D341Med (cell line): ENCODE measurements at places on chromosomes 13 and 19.
A peak's percentile ranks its signal among the peaks of the same experiment; 100 is the strongest.

DNA sequence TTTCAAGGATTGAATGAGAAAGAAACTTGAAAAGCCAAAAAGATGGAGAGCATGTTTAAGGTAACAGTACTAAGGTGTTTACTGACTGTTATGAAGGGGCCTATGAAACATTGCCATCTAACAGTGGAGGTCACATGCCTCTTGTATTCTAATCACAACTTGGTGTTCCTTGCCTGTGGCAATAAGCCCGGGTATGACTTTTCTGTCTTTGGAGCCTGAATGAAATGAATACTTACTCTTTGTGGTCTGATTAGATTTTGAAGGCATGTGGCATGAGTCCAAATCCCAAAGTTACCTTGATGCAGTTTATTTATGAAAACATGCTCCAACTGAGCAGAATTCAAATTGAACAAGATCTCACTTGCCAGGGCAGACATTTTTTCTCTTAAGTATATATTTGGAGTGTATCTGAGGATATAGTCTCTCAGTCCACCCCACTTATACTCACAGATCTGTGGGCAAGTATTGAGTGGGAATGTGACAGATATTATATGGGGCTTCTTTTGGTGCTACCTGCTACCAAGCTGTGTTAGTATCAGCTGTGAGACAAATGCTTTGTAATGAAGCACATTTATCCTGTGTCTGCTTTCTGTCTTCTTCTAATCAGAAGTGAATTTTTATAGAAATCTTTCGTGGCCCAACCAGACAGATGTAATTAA is 67.5 kb downstream of the B3GLCT start:
- no peak for DNase-seq

- no peak for DNase-seq
Measured at GRCh38 chr13:45691251-45691650, 10.9 kb upstream of the CBY2 start.

- DNase-seq: no peak
Measured at GRCh38 chr13:99842405-99842804, 129.2 kb downstream of the ZIC5 start.

- DNase-seq: no peak
Measured at GRCh38 chr13:101258071-101258470, 158.2 kb downstream of the NALCN start.

GRCh38 chr13:106443607-106444322 is 91.7 kb downstream of the EFNB2 start:
- no peak for DNase-seq

- DNase-seq: no peak
Measured at GRCh38 chr13:96837809-96838208, 156.5 kb downstream of the OXGR1 start.

GRCh38 chr13:30808600-30808999 is 73.3 kb downstream of the ALOX5AP start:
- no peak for DNase-seq

- no peak for DNase-seq
Measured at GRCh38 chr13:111317042-111317550, 3.3 kb upstream of the TEX29 start.

DNA sequence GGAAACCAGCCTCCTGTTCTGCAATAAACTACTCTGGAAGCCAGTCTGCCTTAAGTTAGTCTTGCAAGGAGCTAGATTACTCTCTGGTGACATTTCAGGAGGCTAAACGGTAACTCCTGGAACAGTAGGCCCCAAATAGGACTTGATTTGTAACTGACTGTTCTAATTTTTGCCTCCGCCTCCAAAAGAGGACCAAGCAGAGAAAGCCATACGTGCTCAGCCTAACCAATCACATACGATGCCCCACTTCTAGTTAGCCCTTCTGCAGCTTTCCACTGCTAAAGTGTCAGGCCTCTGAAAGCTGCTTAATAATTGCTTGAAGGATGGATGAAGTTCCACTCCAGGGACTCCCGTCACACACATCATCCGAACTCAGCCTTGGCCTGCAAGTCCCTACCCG is 744 bp downstream of the ZNF805 start:
- DNase-seq: no peak

DNA sequence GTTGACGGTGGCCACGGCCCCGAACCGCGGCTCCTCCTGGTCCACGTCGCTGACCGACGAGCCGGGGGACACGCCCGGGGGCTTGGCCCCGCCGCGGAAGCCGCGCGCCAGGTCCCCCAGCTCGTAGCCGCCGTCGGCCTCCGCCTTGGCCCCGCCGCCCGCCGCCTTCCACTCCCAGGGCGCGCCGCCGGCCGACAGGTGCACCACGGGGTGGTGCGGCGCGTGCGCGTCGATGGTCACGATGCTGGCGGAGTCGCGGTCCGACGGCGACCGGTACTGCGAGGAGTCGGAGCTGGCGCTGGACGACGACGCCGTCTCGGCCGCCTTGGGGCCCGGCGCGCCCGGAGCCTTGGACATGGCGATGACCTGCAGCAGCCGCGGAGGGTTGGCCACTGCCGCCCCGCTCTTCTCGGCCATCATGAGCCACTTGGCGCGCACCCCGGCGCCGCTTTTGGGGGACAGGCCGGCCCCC is 9.0 kb downstream of the PLPPR3 start:
- no peak for DNase-seq

GRCh38 chr13:75660694-75661093 is 24.6 kb downstream of the LMO7 start:
- DNase-seq: no peak

- no peak for DNase-seq
Measured at GRCh38 chr13:97225533-97225932, 3.4 kb downstream of the MBNL2 start.

DNA sequence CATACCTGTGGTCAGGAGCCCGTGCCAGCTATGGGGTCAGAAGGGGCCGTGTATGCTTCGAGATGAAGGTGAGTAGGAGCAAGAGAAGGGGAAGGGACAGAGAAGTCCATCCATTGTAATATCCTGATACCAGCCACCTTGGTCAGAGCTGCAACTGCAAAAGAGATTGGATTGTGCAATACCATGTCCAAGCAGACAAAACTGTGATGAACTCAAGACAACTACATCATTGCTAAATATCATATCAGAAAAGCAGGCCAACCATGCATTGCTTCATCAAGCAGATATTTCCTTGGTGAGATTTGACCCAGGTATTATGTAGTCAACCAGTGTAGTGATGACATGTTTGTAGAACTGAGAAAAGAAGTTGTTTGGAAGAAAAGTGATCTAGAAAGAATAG is 12.1 kb downstream of the HNRNPUL1 start:
- DNase-seq: no peak

DNA sequence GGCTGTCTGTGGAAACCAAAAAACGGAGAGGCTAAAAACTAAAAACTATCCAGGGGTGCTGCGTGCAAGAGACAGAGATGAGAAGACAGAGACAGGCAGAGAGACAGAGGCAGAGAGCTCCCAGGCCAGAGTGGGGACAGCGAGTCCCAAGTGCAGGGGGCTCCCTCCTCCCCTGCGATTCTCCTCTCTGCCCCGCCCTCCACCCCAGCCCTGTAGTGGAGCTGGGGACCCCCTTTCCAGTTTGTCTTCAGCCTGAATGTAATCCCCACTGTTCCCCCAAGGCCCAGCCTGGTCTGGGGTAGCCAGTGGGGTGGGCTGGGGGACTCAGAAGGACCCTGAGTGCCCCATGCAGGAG is 2.0 kb downstream of the NFIC start:
- DNase-seq: no peak

DNA sequence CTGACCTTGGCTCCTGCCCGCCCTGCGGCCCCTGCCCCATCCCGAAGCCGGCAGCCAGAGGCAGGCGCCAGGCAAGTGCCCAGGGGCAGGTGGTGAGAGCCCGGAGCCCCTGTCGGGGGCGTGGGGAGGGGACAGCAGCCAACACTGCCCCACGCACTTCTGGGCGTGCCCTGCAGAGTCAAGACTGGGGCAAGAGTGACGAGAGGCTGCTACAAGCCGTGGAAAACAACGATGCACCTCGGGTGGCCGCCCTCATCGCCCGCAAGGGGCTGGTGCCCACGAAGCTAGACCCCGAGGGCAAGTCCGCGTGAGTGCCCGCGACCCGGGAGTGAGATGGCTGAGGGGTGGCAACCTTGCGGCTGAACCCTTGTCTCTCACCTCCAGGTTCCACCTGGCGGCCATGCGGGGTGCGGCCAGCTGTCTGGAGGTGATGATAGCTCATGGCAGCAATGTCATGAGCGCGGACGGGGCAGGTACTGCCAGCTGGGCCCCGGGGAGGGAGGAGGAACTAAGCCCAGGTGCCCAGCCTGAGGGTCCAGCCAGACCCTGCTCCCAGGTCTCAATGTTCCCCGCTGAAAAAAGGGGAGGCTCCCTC is 17.3 kb downstream of the ANKRD24 start:
- DNase-seq: peak; percentile 61

GRCh38 chr13:41064493-41064892 is 3.2 kb downstream of the WBP4 start:
- no peak for DNase-seq

DNA sequence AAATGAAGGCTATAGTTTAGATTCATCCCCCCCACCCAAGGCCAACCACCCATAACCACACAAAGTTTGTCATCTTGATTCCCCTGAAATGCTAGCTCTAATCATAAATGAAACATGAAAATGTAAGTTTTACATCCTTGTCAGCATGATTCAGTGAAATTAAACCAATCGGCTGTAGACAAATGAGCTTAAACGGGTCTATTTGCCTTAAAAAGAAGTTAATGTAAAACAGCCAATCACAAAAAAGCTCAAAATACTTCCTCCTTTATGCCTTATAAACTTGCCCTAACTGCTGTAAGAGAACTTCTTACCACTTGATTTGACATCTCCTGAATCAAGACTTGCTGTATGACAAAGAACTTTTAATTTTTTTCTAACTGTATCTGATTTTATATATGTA is 34.5 kb upstream of the MRI1 start:
- no peak for DNase-seq

DNA sequence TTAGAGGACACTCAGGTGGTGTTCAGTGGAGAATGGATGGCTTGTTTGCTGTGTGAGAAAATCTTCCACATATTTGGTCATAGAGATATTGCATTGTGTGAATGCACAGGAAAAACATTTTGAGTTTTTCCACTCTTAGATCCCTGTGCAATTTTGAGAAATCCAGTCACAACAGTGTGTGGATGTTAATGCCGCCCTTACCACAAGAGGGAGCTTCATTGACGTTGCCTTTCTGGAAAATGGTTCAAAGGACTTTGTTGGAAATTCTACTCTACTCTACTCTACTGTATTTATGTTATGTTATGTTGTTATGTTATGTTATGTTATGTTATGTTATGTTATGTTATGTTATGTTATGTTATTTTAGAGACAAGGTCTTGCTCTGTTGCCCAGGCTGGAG is 13.4 kb downstream of the ZNF20 start:
- peak; percentile 53 for DNase-seq

DNA sequence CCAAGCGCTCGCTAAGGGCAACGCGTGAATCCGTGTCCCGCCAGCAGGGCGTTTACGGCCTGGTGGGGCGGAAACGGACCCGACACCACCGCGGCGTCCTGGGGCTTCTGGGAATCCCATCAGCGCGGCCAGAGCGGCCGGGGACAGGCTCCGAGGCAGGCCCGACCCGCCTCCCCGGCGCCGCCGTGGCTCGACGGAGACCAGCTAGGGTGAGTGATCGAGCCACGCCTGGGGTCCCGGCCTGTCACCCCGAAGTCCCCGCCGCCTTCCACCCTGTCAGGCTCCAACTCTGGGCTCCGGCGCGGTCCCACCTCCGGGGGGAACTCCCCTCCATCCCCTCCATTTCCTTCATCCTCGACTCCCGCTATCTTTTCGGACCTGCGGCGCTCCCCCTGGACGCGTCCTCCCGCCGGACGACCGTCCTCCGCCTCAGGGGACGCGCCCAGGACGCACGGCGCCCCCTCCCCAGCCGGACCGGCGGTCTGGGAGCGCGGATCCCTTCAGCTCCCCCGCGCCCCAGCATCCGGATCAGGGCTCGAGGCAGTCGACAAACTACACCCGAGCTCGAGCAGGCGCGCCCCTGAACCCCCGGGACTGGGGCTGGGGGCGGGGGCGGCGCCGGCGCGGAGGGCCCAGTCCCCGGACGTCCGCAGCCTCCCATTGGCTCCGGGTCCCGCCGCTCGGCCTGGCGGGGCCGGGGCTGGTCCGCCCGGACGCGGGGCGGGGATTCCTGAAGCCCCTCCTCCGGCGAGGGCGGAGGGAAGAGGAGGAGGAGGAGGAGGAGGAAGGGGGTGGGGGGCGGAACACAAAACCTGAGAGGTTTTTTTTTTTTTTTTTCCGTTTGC is 638 bp upstream of the BICRA start:
- DNase-seq: peak; percentile 99

DNA sequence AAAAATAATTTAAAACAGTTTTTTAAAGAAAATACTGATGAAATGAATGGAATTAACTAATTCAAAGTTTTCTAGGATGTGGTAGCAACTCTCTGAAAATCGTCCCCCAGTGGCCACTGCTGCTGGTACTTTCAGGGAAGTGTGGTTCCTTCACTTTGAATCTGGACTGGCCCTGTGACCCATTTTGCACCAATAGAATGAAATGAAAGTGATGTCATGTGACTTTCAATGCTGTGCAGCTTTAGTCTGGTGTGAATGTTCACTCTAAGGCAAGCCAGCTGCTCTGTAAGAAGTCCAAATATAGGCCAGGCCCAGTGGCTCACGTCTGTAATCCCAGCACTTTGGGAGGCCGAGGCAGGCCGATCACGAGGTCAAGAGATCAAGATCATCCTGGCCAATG is 26.4 kb upstream of the HNRNPA1L2 start:
- DNase-seq: no peak

DNA sequence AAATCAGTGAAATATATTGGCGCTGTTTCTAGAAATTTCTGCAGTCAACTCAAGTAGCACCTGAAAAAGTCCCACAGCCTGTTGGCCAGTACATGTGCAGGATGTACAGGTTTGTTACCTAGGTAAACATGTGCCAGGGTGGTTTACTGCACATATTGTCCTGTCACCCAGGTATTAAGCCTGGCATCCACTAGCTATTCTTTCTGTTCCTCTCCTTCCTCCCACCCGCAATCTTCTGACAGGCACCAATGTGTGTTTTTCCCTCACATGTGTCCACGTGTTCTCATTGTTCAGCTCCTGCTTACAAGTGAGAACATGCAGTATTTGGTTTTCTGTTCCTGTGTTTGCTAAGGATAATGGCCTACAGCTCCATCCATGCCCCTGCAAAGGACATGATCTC is 13.1 kb upstream of the SCEL start:
- DNase-seq: no peak

DNA sequence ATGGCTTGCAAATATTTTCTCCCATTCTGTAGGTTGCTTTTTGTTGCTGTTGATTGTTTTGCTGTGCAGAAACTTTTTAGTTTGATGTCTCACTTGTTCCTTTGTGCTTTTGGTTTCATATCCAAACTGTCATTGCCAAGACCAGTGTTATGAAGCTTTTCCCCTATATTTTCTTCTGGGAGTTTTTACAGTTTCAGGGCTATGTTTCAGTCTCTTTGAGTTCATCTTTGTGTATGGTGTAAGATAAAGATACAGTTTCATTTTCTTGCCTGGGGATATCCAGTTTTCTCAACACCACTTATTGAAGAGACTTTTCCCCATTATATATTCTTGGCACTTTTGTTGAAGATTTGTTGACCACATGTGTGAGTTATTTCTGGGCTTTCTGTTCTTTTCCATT is 139.9 kb downstream of the MRPL57 start:
- DNase-seq: no peak

GRCh38 chr13:100954430-100955305 is 280.1 kb upstream of the TMTC4 start:
- no peak for DNase-seq

GRCh38 chr13:98599502-98600328 is 22.8 kb upstream of the STK24 start:
- no peak for DNase-seq
